ENCODE measurements at places on chromosomes 2 and 18.

DNA sequence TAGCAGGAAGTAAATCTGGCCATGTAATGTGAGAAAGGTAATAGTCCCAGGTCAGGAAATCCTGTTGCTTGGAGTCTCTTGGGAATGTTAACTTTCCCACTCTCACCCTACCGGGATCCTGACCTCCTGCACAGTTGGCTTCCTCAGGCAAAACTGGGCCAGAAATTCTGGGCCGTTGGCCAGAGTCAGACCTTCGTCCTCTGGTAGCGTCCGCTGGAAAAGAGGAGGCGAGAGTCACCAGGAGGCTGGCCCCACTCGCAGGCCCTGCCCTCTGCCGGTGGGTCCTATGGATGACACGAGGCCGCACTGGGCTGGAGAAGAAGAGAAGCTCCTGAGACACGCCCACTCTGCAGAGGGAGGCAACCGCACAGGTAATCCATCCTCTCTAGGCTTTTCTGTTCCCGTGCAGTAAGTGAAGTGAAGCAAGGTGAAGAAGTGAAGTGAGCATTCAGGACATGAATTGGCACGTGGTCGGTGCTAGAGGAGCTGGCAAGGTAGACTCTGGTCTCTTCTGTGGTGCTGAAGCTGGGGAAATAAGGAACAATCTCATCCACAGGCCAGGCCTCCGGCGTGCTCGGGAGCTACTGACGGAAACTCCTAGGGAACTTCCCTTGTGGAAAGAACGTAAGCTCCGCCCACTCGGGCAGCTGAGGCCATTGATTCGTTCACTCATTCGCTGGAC, 182.7 kb upstream of the GLI2 start:
- DNase-seq: no peak

- no peak for DNase-seq
Measured at GRCh38 chr18:52826994-52827393, 487.0 kb downstream of the DCC start.

GRCh38 chr2:106159866-106160785, 34.0 kb downstream of the UXS1 start:
- no peak for DNase-seq

GRCh38 chr2:170911314-170911889, 17.7 kb upstream of the GORASP2 start:
- DNase-seq: no peak

DNA sequence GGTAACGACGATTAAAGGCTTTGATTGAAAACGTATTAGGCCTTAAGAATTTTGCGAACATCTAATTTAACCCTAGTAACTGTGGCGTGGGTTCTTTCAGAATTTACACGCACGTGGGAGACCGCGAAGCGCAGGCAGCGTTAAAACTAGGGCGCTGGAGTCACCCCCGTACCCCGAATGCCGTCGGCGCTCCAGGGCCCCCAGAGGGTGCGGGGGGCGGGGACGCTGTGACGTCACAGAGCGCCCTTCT, 673 bp upstream of the SMCHD1 start:
- no peak for DNase-seq

DNA sequence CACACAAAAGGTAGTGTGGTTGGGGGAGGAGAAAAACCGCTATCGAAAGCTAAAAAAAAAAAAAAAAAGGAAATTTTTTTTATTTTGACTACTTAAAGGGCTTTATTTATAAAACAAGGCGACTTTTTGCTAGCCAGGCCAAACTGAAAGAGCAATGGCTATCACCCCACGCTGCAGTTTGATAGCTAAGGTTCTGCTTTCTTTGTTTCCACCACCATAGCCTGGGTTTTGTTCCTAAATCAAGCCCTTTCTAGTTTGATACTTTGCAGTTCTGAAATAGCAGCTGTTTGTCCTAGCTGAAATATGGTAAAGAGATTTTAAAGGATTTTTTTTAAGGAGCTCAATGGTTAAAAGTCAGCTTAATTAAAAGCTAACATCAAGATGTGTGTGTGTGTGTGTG, 67.4 kb upstream of the ABCA12 start:
- DNase-seq: no peak

GRCh38 chr2:69499242-69499641, 62.0 kb upstream of the NFU1 start:
- DNase-seq: no peak

DNA sequence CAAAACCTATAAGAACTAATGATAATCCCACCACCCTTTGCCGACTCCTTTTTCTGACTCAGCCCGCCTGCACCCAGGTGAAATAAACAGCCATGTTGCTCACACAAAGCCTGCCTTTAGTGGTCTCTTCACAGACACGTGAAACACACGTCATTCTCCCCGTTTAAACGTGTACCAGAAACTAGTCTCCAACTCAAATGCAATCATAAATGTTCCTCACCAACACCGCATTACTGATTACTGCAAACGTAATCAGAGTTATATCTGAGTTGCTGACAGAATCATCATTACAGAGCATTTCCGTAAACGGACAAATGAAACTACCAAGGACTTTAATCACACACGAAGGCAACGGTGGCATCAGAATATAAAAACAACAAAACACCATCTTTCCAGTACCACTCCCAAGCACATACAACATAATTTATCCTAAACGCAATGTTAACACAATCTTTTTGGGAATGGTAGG, 1.9 kb downstream of the CLK1 start:
- DNase-seq: peak; percentile 82

GRCh38 chr18:21851327-21851961, 110.9 kb downstream of the MIB1 start:
- DNase-seq: peak; percentile 21

GRCh38 chr2:217858519-217859491, 144.0 kb downstream of the TNS1 start:
- no peak for DNase-seq

GRCh38 chr2:71498261-71498701, 44.9 kb downstream of the DYSF start:
- DNase-seq: no peak

DNA sequence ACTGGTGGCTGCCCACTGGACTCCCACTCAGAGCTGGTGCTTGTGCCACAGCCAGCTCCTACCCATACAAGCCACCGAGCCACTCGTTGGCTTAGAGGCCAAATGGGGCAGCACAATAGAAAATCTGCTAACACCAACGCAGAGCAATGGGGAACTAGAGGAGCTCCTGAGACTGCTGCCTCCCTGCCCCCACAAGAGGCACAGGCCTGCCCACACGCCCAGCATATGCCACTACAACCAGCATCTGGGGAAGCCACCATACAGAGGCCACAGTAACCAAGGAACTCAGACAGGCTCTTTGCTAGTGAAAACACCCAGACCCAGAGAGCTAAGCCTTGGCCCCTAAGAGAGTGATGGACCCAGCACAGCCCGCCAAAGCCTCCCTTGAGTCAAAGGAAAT, 231.2 kb upstream of the RAB6C start:
- no peak for DNase-seq

- no peak for DNase-seq
Measured at GRCh38 chr2:148596018-148596417, 48.5 kb upstream of the EPC2 start.

GRCh38 chr2:179569831-179570233, 291.6 kb downstream of the ZNF385B start:
- no peak for DNase-seq

- no peak for DNase-seq
Measured at GRCh38 chr2:168904358-168904757, 3.3 kb downstream of the G6PC2 start.

DNA sequence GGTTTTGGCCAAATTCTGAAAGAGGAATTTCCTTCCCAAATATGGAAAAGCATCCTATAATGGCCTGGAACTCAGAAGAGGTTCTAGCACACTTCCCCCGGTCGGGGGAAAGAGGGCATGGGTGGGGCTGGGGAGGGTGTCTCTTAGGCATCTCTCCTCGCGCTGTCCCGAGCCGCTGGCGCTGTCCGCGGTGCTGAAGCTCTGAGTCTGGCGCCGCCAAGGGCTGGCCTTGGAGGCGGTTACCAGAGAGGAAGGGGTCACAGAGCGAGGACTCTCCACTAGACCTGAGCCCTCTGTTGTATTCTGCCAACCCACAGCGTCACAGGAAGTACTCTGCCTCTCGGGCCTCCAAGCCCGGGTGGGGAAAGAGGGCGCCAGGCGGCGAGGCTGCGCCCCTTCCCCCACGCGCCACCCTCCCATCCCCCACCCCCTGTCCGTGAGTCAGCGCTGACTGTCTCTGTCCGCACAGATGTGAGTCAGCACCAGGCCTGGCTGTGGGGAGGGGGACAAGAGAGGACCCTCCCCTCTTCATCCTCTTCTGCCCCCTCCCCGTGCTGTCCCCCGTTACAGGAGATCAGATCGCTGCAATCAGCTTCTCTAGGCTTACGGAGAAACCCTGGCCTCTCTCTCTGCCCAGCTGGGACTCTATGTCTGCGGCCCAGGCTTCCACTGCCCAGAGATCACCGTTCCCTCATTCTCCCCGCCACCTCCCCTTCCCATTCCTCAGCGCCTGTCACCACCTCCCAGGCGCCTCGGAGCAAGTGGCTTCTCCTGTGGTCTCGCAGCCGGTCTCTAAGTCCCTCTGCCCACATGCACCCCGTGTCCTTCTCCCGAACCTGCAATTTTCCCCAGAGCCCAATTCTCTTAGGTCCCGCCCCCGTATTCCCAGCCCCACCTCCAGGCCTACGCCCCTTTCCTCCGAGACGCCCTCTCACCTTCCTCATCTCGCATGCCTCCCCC, 779 bp downstream of the PTPRN start:
- DNase-seq: peak; percentile 37

DNA sequence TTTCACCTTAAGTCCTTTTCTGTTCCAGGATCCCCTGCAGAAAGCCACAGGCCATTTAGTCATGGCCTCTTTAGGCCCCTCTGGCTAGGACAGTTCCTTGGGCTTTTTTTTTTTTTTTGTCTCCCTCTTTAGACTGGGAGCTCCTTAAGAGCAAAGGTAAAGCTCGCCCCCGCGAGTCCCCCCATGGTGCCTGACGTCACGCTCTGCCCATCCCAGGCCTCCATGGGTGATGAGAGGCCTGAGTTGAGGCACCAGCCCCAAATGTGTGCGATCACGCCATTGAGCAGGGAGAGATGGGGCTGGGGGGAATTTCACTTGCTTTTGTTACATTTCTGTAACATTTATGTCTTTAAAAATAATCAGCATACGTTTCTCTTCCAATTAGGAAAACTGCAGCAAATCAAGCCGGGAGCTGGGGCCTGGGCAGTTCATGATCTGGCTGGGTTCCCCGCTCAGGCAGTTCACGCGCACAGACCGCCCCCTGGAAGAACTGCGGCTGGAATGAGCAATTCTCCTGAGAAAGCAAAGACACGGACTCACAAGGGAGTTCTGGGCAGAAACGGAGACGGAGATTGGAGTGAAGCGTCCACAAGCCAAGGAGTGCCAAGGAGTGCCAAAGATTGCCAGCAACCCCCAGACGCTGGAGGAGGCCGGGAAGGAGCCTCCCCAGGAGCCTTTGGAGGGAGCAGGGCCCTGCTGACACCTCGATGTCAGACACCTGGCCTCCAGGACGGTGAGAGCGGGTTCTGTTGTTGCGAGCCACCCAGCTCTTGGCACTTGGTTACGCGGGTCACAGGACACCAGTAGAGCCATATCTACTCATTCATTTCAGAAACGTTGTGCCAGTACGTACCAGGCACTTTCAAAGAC, 108.4 kb upstream of the ODC1 start:
- DNase-seq: no peak

- no peak for DNase-seq
Measured at GRCh38 chr18:79792096-79792987, 5.4 kb upstream of the KCNG2 start.

DNA sequence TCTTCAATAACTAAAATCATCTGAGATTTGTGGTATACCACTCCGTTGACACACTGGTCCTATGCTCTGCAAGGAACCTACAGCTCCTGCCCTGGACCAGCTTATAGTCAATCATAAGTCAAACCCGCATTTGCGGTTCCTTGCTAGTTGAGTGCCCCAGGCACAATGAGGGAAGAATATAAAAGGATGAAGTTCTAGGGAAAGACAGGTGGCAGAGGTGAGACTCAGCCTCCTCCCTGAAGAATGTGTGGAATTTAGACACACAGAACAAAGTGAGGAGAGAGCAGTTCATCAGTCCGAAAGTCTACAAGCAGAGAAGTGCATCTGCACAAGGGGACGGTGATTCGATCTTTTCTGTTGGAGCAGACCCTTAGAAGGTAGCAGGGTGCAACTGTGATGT, 615.0 kb upstream of the FANCL start:
- DNase-seq: no peak

GRCh38 chr2:233210843-233211547, 40.5 kb upstream of the ATG16L1 start:
- no peak for DNase-seq

DNA sequence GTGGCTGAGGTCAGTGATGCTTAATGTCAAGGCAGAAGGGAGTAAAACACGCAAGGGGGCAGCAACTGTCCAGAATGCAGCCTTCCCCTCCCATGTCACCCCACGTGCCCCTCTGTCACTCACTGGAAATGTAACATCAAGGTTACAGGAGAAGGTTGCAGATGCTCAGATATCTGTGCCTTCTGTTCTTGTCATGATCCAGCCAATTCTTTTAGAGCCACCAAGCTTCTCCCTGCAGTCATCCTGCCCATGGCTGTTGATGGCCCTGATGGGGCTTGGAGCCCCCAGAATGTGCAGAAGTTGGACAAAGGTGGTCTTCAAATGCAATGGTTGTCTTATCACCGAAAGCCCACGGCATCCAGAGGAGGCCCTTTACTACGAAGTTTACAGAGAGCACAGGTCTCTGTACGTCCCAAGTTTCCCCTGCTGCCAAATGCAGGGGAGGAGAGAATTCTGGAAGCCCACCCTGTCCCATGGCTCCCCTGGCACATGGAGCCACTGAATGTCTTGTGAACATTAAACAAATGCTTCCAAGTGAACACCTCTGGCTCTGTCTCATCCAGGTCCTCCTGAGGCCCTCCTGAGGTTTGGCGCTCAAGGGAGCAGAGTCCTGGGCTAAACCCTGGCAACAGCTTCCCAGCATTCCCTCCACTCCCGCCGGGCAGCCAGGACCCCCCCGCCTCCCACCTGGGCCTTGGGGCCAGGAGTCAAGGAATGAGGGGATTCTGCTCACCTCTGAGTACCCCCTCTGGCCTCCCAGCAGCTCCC, 4.5 kb upstream of the GPR55 start:
- no peak for DNase-seq

DNA sequence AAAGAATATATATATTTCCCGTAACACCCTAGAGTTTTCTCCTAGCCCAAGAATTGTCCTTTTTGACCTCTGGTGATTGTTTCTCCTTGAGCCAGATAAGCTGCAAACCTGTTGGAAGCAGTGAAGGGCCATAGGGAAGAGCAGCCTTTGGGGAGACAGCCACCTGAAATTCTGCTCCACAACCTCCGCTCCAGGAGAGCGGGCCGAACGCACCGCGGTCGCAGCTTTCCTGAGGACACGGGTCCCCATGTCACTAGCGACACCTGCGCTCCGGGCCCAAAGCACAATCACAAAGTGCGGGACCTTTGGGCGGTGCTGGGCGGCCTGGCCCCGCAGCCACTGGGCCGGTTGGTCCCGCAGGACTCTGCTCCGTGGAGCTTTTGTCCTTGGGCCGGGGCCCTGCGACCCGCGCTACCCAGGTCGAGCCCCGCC, 557 bp upstream of the DSG2 start:
- no peak for DNase-seq
